Kasumi-1 (cell line): ENCODE measurements at places on chromosomes 1 and 21.

GRCh38 chr1:84402060-84402459, 3.8 kb downstream of the DNASE2B start:
- DNase-seq = no peak

GRCh38 chr1:7248549-7249199, 463.4 kb downstream of the CAMTA1 start:
- no peak for DNase-seq

DNA sequence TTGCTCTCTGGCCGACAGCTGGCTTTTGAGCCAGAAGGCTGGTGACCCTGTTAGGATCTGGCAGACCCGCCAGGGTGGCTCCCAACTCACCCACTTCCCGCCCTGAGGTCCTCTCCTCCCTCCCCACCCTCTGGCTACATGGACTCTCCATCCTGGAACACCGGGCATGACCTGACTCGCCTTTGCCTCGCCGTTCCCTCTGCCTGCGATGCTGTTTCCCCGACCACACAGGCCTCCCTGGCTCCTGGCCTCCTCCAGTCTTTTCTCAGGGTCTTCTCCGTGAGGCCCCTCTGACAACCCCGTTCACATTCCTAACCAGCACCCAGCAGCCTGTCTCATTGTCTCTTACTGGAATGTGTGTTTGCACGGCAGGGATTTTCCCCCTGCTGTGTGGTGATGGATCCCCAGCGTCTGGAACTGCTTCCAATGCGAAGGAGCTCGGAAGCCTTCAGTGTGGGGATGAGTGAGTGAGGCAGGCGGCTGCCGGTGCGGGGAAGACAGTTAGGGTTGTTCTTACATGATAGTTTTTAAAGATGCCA, 46.0 kb upstream of the POFUT2 start:
- DNase-seq = no peak

- DNase-seq = no peak
These were observed 3.2 kb downstream of the UBQLN4 start for GRCh38 chr1:156050376-156050775.

GRCh38 chr1:238962941-238963340, 423.4 kb upstream of the CHRM3 start:
- no peak for DNase-seq

DNA sequence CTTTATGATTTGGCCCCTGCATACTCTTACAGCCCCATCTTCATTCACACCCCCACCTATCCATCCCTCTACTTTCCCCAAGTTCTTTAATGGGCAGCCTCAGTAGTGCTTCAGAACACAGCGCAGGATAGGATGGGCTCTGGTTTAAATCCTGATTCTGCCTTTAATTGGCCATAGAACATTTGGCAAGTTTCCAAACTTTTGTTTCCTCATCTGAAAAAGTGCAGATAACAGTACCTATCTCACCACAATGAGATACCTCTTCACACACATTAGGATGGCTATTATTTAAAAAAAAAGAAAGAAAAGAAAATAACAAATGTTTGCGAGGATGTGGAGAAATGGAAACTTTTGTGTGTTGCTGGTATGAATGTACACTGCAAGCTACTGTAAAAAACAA, 142.5 kb upstream of the VANGL1 start:
- DNase-seq = no peak

- peak; percentile 70 for DNase-seq
These were observed 171.7 kb downstream of the NFIA start for GRCh38 chr1:61253912-61254633.

DNA sequence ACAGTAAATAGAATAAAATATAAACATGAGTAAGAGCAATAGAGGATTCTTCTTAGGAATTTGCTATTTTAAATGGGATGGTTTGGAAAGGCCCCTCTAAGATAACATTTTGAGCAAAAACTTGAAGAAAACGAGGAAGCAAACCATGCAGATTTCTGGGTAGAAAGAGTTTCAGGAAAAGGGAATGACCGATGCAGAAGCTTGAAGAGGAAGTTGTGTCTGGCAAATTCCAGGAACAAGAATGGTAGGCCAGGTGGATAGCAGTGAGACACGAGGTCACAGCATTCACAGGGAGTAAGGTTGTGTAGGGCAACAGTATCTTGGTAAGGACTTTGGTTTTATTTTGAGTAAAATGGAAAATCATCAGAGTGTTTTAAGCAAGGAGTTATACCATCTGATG, 108.9 kb downstream of the PEX14 start:
- peak; percentile 19 for DNase-seq

DNA sequence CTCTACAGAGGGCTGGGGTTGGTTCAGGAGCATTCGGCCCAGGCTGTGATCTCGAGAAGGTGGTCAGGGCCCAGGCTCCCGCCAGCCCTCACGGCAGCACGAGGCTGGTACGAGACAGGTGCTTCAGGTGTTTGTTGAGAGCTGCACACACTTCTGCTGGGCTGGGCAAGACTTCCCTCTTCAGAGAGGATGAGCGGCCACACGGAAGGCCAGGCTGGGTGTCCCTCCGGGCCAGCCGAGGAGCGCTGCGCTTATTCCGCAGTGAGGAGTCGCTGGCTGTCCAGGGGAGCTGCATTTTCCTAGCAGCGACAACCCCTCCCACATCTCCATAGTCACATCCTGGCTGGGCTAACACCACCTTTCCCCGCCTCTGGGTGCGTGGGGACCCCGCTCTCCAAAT, 50.5 kb downstream of the PDE9A start:
- DNase-seq = no peak

GRCh38 chr1:205533748-205534443, 29.4 kb downstream of the CDK18 start:
- DNase-seq = no peak

DNA sequence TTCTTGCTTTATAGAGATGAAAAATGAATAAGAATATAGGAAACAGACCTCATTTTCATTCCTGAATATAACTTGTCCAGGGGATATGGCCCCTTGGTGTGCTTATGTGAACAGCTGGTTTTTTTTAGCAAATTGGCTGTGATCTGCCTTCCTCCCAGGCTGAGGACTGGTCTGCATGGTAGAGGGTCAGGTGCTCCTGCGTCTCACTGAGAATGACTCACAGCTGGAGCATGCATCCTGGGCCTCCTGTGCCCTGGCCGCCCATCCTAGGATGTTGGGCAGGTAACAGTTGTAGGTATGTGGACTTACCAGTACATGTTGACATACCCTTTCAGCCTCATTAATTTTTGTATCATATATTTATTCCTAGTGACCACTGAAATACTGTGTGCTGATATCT, 29.8 kb downstream of the AGT start:
- DNase-seq = no peak

DNA sequence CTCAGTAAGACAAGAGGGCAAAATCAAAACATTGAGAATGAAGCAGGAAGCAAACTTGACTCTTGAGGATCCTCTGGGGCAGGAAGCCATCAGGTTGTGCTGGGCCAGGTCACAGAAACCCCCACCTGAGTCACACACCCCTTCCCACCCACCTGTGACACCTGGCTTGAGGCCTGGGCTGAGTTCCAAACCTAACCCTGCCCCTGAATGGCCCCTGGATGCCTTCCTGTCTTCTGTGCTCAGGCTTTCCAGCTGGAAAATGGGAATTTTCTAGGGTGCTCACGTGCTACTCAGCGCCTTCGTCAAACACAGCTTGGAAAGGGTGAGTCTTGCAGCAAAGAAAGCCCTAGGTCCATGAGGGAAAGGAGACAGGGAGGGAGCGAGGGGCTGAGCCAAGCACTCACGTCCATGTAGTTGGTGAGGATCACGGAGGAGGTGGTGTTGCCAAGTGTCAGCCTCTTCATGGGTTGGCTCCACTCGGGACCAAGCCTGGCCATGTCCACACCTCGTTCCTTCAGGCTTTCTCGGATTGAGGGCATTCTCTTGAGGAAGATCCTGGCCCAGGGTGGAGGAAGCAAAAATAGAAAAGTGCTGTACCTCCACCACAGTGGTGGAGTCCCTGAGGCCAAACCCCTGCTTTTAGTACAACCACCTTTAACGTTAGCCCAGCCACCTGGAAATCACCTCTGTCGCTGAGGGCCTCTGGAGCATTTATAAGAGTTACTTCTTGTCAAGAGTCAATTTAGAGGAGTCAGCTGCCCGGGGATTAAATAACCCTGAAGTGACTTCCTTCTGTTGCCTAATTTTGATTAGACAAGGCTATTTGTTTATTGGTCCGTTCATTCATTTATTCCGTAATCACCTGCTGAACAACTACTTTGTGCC, 4.3 kb downstream of the REN start:
- no peak for DNase-seq

GRCh38 chr1:205610901-205611466, 20.8 kb downstream of the ELK4 start:
- DNase-seq = no peak

DNA sequence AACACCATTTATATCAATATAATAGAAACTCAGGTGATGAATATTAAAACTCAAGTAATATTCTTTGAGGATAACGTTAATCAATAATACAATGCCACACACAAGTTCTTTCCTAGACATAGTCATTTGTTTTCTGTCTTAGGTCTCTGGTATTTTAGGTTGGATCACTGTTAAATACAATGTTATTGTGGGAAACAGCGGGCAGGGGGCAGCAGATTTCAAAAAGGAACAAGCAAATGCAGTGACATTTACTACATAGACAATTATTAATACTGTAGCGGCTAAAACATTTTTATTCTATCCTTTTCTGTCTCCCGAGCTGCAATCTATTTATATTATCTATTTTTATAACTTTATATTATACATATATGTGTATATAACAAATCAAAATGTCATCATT, 186.4 kb upstream of the ZNHIT6 start:
- peak; percentile 52 for DNase-seq

DNA sequence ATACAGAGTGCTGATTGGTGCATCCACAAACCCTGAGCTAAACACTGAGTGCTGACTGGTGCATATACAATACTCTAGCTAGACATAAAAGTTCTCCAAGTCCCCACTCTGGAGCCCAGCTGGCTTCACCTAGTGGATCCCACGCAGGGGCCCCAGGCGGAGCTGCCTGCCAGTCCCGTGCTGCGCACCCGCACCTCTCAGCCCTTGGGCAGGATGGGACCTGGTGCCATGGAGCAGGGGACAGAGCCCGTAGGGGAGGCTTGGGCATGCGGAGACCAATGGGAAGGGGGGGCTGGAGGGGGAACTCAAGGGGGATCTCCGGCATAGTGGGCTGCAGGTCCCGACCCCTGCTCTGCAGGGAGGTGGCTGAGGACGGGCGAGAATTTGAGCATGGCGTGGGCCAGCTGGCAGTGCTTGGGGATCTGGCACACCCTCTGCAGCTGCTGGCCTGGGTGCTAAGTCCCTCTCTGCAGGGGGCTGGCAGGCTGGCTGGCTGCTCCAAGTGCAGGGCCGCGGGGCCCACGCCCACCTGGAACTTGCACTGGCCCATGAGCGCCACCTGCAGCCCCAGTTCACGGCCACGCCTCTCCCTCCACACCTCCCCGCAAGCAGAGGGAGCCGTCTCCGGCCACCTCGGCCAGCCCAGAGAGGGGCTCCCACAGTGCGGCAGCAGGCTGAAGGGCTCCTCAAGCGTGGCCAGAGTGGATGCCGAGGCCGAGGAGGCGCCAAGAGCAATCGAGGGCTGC, 104.9 kb downstream of the NTMT2 start:
- no peak for DNase-seq

GRCh38 chr1:162690672-162691434, 58.6 kb downstream of the DDR2 start:
- no peak for DNase-seq

DNA sequence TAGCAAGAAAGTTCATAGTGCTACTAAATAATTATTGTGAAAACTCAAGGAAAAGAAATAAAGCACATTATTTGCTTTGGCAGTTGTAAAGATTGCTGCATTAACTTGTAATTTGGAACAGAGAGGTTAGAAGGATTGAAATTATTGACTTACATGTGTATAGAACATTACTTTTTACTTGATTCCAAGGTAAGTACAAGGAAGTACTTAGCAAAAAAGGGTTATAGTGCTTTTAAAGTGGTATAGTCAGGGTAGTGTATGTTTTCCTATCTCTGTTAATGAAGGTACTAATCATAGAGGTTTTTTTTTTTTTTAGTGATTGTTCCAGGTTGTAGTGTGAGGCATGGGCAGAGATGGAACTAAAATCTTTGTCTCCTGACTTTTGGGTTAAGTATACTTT, 29.4 kb downstream of the MAN1A2 start:
- DNase-seq = no peak

DNA sequence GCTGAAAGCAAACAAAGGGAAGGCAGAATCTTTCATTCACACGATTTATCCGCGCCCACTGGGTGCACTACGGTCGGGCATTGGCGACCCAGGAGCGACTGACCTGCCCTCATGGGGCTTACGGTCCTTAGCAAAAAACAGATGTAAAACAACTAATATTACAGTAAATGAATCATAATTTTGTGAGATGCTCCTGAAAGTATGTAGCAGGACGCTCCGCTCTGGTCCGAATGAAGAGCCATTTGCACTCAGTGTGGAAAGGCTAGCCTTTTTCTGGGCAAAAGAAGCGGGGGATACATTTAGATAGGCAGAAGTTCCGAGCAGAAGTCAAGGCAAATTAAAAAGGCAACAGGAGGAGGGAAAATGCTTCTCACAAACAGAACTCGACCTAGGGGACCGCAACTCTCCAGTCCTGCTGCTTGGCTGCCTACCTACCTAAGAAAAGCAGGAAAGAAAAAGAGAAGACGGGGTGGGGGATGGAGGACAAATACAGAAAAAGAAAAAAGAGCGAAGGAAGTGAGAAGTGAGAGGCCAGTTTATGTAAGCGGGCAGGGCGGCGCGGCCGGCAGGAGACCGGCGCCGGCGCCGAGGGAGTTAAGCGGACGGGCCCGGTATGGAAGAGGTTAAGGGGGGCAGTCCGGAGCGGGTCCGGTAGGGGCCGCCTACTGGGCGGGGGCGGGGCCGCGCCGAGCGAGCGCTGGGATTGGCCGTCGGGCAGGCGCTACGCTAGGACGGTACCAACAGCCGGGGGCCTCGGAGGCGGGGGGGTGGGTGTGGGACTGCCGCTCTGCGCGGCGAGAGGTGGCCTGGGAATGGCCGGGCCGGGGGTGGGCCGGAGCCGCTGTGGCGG, at the start of gene FAM20B:
TSS of gene FAM20B (plus strand) at position 770 of the 850 bp plus-strand sequence. CDS start 17,954 bp downstream, outside the sequence.
- DNase-seq = peak; percentile 82

GRCh38 chr1:84103197-84103992, 40.7 kb upstream of the PRKACB start:
- peak; percentile 45 for DNase-seq

DNA sequence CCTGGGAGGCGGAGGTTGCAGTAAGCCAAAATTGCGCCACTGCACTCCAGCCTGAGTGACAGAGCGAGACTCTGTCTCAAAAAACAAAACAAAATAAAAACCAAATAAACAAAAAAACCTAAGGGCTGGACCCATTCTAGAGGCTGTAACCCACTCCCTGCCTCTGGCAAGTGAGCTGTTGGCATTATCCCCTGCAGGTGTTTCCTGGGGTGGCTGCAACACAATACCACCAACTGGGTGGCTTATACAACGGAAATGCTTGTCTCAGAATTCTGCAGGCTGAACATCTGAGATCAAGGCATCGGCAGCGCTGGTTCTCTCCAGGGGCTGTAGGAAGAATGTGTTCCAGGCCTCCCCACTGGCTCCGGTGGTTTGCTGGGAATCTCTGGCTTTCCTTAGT, 15.2 kb downstream of the LRRC38 start:
- no peak for DNase-seq

DNA sequence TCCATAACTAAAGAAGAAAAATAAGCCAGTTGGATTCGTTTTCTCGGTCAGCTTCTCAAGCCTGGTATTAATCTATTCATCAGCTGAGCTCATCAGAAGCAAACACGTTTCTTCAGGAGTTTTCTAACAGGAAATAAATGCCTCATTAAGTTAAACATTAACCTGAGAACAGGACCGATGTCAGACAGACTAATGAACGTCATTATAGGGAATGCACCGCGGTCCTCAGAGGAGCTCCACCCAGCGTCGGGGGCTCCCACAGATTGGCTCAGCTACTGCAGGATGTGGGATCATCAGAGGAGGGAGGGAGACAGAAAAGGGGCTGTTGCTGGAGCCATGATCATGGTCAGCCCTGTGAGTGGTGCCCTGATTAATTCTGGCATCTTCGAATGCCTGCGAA, 615.4 kb downstream of the PTPRU start:
- no peak for DNase-seq
